ENCODE measurements at places on chromosomes 7 and 10. TPM values are rescaled to one million over a fixed set of nuclear protein-coding genes. Genes with fewer than 3 reads are reported as not detected.

ELAPOR2 gene
- 29.5 TPM for total RNA-seq

SLC16A9 gene
- 18.2 TPM for total RNA-seq

OR2A1 gene
- total RNA-seq = not detected

DNA sequence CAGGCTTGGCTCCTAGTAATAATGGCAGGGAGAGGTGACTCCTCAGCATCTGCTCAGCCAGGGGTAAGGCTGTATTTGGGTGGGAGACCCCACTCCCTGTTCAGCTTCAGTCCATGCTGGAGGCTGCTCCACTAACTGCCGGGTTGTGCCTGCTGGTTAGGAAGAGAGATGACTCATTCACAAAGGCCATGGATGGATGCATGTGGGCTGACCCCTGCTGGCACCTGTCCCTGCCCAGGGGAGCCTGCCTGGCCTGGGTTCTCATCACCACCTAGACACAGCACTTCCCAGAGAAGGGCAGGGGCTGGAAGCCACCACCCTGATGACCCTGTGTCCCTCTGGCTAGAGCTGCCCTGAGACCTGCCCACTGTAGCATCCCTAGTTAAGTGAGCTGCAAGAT is 59.0 kb downstream of the VSTM4 start:
- no peak for DNase-seq

GRCh38 chr10:84175436-84175835 is 1.8 kb downstream of the GPR15LG start:
- DNase-seq = peak; percentile 29

- no peak for DNase-seq
Measured at GRCh38 chr7:66399566-66399965, 194.4 kb downstream of the TPST1 start.

- DNase-seq = peak; percentile 62
Measured at GRCh38 chr7:150942001-150942590, 36.0 kb downstream of the KCNH2 start.

DNA sequence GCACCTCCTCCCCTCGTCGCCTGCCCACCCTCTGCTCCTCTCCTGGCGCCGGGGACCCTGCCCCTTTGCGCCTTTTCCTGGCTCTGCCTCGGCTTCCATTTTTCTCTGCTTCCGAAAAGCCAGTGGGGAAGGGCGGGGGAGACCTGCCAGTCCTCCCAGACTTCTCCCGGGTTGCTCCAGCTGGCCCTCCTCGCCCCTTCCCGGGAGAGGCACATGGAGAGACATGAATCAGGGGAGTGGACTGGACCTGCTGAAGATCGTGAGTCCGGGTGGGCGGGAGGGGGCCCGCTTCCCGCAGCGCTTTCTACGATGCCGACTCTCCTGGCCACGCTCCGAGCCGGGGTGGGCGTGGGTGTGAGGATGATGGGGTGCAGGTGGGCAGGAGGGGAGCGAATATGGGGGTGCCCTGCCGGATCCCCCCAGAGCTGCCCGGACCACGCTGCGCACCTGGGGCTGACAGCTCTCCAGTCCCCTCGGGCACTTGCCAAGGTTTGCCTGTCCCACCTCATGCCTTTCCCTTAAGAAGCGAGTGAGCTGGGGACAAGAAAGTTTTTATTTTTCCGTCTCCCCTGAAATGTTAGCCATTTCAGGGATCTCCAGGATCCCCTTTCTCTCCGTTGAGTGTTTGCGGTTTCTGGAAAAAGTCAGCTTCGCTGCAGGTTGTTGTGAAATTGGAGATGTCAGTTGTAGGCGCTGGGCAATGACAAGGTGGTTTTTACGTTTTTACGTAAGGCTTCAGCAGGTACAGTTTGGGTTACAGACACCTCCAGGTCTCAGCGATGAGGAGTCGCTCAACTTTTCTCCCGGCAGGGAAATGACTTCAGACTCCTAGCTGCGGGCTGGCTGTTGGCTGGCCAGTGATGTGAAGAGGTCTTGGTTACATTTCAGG is 977 bp downstream of the CACNB2 start:
- DNase-seq = no peak

DNA sequence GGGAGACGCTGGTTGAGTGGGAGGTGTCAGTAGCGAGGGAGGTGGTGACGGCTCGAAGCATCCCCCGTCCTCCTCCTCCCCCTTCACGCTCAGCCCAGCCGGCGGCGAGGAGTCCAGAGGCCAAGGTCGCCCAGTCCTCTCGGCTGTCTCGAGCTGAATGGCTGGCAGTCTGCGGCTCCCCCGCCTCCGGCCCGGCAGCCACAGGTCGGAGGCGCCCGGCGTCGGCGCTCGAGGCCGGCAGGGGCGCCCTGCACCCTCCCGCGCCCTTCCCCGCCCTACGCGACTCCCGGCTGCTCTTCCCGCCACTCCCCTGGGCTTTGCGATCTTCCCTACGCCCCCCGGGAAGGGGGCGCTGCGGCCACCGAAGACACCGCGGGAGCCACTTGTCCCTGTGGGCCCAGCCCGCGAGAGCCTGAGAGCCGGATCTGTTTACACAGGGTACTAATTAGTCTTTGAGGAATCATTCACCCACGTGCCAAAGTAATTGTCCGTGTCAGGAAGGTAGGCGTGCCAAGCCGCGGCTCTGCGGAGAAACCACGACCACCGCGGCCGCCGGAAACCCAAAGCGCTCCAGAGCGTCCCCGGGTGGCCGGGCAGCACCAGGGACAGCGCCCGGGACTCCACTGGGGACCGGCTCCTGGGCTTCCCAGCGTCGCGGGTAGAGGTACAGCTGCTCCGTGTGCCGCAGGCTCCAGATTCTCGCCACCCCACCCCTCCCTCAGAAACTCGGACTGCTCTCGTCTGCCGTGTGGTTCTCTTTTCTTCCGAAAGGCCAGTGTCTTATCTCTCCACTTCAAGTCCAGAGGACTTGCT is at the start of gene NXPH1:
Gene NXPH1, plus strand, starts transcription at position 133 of the 813 bp plus-strand sequence.
- peak; percentile 74 for DNase-seq

- no peak for DNase-seq
Measured at GRCh38 chr10:77949167-77949566, 22.6 kb upstream of the DLG5 start.

DNA sequence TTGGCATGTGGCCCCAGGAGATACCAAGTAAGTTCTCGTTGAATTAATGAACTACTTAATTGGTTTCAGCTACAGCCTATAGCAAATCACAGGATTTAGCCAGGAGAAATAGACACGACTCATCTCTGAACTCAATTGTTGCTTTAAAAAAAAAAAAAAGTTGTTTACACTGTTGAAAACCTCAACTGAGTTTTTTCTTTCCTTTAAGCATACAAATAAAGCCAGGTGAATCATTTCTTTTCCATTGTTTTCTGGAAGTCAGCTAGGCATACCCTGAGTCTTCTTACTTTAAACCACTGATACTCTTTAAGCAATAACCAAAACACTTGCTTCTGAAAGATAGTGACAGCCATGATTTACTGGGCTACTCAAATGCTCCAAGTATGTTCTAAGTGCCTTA is 755 bp downstream of the FRMPD2 start:
- no peak for DNase-seq

DNA sequence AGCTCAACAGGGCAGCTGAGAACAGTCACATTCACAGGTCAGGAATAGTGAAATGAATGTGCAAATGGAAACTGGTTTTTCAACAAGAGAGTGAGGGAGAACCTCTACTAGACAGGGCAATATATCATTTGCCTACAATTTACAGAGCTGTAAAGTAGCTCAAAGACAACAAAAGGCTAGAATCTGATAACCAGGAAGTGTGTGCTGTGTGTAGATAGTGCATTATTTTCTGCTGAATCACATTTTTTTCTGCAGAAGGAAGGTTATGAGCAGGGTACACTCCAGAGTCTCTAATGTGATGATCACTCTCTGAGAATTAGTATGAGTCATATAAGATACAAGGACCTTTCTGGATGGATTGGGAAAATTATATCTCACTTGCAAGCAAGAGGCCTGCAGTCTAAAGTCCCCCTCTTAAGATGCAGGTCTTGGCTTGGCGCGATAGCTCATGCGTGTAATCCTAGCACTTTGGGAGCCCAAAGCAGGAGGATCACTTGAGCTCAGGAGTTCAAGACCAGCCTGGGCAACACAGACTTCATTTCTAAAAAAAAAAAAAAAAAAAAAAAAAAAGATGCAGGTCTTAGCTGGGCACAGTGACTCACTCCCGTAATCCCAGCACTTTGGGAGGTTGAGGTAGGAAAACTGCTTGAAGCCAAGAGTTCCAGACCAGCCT is 59.9 kb upstream of the COBL start:
- no peak for DNase-seq

DNA sequence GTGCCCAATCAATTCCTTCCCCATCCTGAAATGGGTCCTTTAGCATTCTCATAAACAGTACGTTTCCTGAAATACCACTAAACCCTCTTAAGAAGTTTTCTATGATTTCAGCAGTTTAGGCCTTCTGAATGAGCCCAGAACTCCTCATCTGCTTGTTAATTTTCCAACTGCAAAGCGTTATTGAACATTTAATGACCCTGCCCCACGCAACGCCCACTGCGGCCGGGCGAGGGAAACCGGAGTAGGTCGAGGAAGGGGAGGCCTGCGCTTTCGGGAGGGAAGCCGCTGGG is 608 bp upstream of the UBN2 start:
- DNase-seq = no peak

- DNase-seq = no peak
Measured at GRCh38 chr7:86961686-86962085, 97.8 kb downstream of the ELAPOR2 start.

Measured in type B pancreatic cell (in vitro differentiated cells).